Smooth muscle cell of the coronary artery (primary cell): ENCODE measurements at places on chromosomes 4 and X. TPM values are rescaled to one million over a fixed set of nuclear protein-coding genes. Genes with fewer than 3 reads are reported as not detected.

The MAPK10 gene
- 10.2 and 12.3 TPM in 2 replicates for total RNA-seq

The CLTRN gene
- 0.47 TPM in 1 of 2 replicates, not detected in the other for total RNA-seq

The WDR17 gene
- total RNA-seq, result 0.15 and 2.9 TPM in 2 replicates

The COX7B2 gene
- not detected in 2 replicates for total RNA-seq

The PTPN13 gene
- total RNA-seq, result 21.7 and 35.5 TPM in 2 replicates

The SPON2 gene
- 3.5 and 79.9 TPM in 2 replicates for total RNA-seq

The PABPC1L2A gene
- not detected in 2 replicates for total RNA-seq

The FAM9C gene
- not detected in 2 replicates for total RNA-seq

The GPR50 gene
- not detected in 2 replicates for total RNA-seq

The FGA gene
- total RNA-seq, result not detected in 2 replicates

The PDCL2 gene
- total RNA-seq, result not detected in 2 replicates

The GSX2 gene
- not detected in 2 replicates for total RNA-seq

The BMPR1B gene
- 0.15 and 1.9 TPM in 2 replicates for total RNA-seq

The SSX3 gene
- total RNA-seq, result not detected in 2 replicates

The RS1 gene
- not detected in 2 replicates for total RNA-seq
